ENCODE measurements at places on chromosomes 2 and 18.

DNA sequence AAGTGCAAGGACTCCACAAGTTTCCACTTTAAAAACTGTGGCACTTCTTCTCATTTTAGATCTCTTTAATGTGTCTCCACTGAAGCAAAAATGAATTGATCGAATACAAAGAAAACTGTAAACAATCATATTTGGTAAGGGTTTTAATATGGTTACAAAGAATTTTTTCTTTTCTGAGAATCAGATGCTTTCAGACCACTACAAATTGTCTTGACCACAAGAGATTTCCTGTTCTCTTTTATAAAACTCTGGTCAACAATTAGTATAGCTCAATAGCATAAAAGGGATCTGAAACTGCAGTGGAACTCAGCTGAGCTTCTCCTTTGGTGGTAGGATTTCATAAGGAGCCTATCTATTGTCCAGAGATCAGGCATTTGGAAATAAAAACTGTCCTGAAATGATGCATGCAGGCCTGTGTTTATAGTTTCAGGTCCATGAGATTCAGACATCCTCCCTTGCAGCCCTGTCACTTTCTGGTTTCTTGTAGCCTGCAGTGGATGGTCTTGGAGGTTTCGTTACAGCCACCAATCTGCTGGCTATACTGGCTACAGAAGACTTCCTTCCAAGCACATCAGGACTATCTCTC, 120.0 kb downstream of the DOCK10 start:
- no peak for DNase-seq

- DNase-seq: no peak
Observed at GRCh38 chr2:63849381-63850203, 7.9 kb downstream of the UGP2 start.

DNA sequence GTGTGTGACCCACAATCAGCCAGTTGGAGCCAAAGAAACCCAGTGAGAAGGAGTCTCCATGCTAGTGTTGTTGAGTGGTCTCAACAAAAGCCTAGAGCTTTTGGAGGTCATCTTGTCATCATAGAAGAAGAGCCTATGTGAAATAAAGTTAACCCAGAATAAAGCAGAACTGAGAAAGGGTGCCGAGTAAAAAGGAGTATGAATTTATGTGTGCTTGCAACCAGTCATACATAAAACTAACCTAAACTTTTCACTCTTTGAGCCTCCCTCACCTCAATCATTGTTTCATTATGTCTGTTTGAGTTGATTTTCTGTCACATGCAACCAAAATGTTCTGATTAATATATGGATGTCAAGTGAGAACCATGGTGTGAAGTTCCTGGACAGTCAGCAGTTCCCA, 599.3 kb upstream of the ZEB2 start:
- no peak for DNase-seq

DNA sequence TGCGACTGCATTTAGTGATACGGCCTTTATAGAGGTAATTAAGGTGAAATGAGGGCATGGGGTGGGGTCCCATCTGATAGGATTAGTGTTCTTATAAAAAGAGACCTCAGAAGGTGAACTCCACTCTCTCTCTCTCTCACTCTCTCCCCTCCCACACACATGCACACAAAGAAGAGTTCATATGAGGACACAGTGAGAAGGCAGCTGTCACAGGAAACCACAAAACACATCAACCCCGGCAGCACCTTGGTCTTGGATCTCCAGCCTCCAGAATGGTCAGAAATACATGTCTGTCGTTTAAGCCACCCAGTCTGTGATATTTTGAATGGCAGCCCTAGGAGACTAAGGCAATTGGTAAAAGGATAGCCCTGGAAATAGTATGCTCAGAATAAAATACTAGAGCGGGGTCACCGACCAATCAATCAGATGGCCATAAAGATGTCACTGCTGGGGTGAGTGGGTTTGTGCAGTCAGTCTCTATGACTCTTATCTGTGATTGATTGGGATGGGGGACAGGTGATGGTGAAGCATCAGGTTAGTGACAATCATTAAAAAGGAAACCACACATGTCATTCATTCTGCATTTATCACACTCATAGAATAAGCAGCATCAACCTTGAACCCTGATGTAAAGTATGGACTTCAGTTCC, 118.9 kb upstream of the POU3F3 start:
- DNase-seq: no peak

DNA sequence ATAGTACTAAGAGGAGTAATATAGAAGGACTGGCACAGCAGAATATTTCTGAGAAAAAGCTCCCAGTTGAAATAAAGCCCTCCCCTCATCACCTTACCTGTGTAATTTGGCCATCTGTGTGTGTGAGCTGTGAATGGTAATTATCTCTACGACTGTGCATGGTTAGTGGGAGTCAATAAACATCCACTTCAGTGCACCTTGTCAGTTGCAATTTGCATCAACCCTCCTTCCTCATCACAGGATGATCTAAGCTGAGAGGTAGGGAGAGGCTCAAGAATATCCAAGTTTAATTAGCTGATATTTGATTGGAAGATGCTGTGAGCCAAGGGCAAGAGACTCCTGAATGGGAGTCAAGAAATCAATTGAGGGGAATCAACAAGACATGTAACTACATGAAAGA, 694.9 kb upstream of the KLHL29 start:
- no peak for DNase-seq

- DNase-seq: no peak
Observed at GRCh38 chr2:155372969-155373368, 674.5 kb downstream of the KCNJ3 start.

DNA sequence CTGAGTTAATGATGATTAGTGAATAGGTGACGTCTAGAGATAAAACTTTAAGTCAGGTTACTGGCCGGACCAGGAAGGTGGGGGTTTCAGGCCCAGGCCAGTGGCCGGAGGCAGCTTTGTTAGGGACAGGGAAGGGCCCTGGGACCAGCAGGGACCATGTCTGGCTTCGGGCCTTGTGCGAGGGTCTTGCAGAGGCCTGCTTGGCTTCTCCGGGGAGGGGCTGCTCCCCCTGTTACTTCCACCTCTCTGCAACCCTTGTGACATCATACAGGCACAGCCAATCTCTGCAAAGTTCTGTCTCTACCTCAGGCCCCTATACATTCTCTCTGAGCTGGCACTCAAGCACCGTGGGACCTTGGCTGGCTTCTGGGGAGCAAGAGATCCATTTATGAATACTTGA, at the start of gene ALLC:
Gene ALLC (plus strand): TSS at position 320 of the 400 bp plus-strand sequence. CDS start 12,958 bp downstream, outside the sequence.
- DNase-seq: no peak

DNA sequence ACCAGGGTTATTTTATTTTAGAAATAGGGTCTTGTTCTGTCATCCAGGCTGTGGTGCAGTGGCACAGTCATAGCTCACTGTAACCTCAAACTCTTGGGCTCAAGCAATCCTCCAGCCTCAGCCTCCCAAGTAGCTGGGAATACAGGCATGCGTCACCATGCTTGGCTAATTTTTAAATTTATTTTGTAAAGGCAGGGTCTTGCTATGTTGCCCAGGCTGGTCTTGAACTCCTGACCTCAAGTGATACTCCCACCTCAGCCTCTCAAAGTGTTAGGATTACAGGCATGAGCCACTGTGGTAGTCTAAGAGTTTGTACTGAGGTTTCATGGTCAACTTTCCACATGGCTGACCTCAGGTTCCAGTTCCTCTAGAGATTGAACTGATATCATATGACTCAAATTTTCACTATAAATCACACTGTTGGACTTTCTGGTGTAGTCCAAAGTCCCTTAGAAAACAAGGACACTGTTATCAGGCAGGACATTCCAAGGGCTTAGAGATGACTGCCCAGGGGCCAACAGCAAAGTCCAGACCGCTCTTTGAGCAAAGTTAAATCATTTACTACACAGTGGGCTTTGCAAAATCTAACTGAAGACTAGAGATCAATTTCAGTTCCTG, 82.0 kb upstream of the MEX3C start:
- DNase-seq: no peak

- DNase-seq: peak; percentile 44
Observed at GRCh38 chr2:165016772-165017411, 61.6 kb upstream of the SLC38A11 start.

- no peak for DNase-seq
Observed at GRCh38 chr2:88866756-88867155, 175.3 kb downstream of the RPIA start.

- DNase-seq: no peak
Observed at GRCh38 chr2:109261906-109262631, 133.1 kb downstream of the SH3RF3 start.

DNA sequence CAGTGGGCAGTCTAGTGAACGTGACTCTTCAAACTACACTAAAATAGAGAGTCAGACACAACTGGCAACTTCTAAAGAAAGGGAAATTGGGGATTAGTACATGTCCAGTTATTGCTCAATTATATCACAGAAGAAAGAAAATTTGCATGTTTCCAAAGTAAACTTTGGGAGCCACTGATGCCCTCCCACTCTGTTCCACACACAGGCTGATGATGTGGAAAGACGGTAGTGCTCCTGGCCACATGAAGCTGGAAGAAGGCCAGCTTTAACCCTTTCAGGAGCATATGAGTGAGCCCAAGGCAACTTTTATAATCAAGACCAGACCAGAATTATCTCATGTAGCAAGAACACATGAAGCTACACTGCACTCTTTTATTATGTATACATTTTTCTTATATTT, 141.0 kb downstream of the NR4A2 start:
- peak; percentile 4 for DNase-seq

- no peak for DNase-seq
Observed at GRCh38 chr2:6623746-6624145, 242.0 kb downstream of the CMPK2 start.

DNA sequence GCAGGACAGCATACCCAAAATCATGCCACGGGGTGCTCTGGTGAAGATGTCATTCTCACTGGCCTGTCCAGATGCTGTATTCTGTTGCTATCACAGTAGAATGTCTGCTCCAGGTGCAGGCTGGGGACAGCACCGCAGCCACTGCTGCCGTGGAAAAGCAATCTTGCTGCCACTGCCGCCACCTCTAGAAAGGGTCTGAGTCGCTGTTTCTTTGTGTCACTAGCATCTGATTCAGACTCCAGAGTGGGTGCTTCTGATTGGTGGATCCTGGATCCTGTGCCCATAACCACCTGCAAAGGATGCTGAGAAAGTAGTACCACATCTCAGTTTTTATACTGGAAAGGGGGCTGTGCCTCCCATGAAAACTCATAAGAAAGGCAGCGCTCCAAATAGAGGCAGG, 45.3 kb upstream of the CTLA4 start:
- no peak for DNase-seq

DNA sequence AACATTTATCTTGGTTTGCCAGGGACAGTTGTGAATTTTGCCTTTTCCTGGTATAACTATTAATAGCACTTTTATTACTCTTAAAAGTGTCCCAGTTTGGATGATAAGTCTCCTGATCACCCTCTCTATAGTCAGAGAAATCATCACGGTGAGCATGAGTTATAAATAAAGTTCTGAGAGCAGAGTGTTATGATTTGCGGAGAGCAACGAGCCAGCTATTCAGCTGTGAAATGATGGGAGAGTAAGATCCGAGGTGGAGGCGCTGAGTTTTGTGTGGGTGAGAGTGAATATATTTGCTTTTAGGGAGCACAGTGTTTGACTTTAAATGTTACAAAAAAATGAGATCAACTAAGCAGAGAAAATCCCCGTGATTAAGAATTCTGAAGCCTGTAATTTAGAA, 179.6 kb downstream of the DSC3 start:
- no peak for DNase-seq

DNA sequence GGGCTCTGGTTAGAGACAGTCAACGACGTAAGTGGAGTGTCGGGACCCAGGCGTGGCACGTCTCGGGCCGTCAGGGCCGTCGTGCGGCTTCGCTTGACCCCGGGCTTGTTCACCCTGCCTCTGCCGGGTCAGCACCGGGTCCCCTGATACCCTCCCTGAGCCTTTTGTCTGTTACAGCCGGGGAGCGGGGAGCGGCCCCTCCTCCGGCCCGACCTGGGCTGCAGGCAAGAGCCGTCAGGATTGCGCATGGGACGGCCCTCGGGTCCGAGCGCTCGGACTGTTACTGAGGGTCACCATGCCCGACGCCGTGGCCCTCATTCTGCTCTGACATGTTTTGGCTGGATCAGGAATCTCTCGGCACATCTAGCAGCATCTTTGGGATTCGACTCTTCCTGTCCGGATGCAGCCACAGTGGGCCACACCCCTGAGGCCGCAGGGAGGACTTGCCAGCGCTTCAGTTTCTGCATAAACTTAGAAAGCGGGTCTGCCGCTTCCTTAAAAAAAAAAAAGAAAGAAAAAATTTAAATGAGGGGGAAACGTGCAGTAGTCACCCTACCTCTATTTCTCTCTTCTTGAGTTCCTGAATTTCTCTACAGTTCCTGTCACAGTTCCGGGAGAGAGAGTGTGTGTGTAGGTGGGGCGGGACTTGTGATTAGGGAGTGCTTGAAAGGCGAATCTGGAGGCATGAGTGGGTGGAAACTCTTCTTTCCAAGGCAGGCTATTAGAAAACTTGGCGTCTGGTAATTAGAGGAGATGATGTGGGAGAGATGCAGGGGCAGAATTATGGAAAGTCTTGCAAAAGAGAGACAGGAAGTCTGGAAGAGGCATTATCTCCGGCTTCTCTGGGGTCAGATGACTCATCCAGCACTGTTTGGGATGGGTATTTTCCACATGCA, 909 bp downstream of the TMEM87B start:
- peak; percentile 74 for DNase-seq

GRCh38 chr2:241601841-241602240, 35.1 kb downstream of the THAP4 start:
- no peak for DNase-seq

GRCh38 chr2:65545837-65546805, 113.7 kb upstream of the SPRED2 start:
- peak; percentile 42 for DNase-seq

GRCh38 chr2:75041731-75042600, 83.5 kb downstream of the POLE4 start:
- no peak for DNase-seq

DNA sequence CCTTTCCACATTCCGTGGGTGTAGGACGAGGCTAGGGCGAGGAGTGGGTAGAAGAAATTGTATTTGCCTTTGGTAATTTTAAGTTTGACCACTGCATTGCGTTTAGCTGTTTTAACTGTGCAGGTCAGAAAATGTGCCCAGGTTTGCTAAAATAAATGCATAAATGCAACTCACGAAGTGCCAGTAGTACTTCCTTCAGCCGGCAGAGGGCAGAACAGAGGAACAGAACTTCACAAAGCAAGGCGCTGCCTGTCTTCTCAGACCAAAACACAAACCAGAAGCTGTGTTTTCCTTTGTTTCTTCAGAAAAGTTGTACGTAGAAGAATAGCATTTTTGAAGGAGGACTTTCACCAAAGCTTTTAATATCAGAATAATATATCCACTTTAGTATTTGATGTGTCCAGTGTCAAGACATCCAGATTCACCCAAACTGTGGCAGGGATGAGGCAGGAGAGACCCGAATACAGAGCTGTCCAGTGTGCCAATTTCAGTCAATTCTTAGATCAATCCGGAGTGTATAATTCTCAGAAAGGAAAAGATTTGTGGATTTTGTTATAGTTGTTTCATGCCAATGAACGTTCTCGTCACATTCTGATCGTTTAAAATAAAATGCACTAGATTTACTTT, 348.6 kb downstream of the DLGAP1 start:
- peak; percentile 6 for DNase-seq

DNA sequence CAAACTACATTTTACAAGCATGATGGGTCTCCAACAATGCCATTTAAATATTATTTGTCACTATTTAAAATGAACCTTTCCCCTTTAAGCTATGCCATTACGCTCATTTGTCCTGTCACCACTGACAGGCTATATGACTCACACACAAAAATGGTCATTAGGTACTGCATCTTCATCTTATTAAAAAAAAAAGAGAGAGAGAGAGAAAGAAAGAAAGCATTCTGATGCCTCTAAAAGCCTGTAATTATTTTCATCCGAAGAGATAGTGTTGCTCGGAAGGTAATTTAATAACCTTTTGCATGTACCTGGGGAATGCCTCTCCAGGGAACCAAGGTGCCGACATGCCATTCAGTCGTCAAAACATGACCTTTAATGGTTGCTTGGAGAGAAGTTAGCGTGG, 226.7 kb downstream of the ARHGAP15 start:
- DNase-seq: no peak

GRCh38 chr18:23871410-23871809, 143.1 kb upstream of the TTC39C start:
- peak; percentile 57 for DNase-seq

Data from RWPE1 (cell line).